ENCODE measurements at places on chromosomes 6 and 20.

DNA sequence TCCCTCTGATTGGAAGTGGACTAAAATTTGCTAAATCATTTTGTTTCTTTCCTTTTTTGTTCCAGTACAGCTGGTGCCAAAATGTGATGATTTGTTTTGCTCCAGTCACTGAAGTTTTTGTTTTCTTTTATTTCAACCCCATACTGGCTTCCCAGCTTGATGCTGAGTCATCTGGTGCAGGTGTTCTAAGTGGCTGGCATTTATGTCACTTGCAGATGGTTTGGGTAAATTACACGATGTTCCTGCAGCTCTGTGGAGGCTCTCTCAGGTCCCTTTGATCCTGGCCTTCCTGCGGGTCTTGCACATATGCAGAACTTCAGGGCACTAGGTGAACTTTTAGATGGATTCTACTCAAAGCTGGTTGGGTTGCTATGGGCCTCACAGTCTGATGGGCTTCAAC, 577.7 kb downstream of the HAO1 start:
- no peak for DNase-seq

DNA sequence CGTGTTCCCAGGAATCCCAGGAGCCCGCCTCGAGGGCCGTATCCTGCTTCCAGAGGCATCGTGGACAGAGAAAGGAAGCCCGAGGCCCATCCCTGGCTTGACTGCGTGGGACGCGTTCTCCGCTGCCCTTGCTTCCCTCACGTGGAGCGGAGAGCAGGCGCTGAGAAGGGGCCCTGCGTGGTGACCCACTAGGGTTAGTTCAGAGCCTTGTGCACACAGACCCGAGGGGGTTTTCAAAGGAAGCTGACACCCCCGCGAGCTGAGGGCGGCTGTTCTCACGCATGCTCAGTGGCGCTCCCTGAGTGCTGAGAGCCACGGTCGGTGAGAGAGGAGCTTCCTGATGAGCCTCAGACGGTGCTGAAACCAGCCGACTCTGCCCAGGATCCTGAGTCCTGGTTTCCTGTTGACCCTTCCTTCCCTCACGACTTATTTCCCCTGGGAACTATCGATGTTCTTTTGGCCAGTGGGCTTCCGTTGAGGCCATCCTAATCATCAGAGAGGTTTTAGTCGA, 28.9 kb upstream of the CCR6 start:
- DNase-seq, result peak; percentile 56

- DNase-seq, result peak; percentile 31
Measured at GRCh38 chr20:49276161-49276960, 1.5 kb downstream of the ZNFX1 start.

DNA sequence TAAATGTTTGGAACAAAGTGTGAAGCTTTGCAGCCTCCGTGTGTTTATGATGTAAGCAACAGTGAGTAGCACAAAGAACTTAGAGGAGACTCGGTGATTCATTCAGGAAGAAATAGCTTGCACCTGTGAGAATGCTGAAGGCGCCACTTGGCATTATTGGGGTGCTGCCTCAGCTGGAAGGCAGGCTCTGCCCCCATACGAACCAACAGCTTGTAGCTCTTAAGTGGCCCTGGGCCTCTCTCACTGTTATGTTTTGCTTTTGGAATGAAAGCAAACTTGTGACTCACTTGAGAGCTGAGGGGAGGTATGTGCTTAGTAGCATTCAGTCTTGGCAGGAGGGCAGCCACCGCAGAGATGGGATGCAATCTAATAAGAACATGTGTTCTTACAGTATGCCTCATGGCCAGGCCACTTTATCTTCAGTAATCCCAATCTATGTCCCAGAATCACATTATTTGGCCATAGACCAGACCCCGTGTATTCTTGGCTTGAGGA, 310.7 kb downstream of the EYA4 start:
- no peak for DNase-seq

DNA sequence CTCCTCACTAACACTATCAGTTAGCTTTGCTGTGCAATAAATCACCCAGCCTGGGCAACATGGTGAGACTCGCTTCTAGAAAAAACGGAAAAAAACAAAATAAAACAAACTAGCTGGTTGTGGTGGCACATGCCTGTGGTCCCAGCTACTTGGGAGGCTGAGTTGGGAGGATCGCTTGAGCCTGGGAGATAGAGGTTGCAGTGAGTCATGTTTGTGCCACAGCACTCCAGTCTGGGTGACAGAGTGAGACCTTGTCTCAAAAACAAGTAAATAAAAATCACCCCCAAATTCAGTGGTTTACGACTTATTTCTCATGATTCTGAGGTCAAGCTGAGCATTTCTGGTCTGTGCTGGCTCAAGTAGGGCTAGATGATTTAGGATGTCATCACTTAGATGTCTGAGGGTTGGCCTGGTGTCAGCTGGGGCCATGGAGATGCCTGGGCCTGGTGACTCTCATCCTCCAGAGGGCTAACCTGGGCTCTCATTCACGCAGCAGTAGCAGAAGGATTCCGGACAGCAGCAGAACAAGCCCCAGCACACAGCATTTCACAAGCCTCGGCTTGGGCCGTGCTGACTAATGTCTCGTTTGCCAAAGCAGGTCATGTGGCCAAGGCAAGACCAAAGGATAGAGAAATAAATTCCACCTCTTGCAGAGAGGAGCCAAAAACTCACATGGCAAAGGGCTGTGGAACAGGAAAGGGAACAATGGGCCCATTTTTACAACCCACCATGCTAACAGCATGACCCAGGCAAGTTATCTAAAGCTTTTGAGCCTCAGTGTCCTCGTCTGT, 32.5 kb downstream of the MGME1 start:
- no peak for DNase-seq

GRCh38 chr20:44089987-44090674, 96.9 kb downstream of the JPH2 start:
- DNase-seq, result no peak

- no peak for DNase-seq
Measured at GRCh38 chr6:34273242-34273805, 24.5 kb upstream of the SMIM29 start.

GRCh38 chr6:50832912-50833311, 14.2 kb downstream of the TFAP2B start:
- no peak for DNase-seq

- no peak for DNase-seq
Measured at GRCh38 chr6:12403201-12403826, 113.2 kb downstream of the EDN1 start.

GRCh38 chr6:84086545-84087429, 53.2 kb downstream of the MRAP2 start:
- DNase-seq, result no peak

DNA sequence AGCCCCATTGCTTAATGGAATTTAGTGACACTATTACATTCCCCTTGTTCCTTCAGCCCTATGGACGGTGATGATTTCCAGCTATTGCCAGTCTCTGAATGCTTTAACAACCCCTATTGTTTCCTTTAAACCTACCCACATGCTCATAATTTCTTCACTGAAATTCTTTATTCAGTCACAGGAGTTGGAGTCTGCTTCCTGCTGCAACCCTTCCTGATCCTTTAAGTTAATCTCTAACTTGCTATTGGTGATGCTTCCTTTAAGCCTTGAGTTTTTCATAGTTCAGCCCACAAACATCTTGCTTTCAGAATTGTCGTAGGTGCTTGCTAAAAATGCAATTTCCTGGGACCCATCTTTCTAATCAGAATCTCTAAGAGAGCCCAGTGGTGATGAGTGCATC, 66.3 kb upstream of the TNFAIP3 start:
- DNase-seq, result no peak

DNA sequence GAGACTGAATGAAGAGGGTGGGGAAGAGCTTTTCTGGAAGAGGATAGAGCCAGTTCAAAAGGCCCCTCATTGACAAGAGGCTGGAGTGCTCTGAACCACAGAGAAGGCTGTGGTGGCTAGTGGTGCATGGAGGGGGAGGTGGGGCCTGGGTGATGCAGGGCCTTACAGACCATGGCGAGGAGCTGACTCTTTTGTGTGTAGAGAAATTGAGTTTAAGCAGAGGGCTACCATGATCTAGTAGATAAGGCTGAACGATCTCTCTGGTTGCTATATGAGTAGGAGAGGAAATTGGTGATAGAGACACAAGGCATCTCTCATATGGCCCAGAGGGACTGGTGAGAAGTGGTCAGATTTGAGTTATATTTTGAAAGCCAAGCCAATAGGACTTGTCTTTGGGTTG, 137.6 kb downstream of the UST start:
- DNase-seq, result no peak

DNA sequence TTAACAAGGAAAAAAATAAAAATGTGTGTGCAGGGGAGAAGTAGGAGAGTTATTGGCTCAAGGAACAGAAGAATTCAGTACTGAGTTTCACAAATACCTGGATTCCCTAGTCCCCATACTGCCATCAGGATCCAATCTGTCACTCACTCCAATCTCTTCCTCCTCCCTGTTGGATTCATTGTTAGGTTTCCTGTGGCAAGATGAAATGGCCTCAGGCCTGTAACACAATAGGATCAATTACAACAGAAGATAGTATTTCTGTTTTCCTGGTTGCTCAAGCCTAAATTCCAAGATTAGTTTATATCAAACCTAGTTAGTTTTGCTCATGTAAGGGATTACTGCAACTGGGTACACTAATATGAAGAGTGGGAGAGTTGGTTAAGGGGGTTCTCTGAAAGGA, 24.4 kb downstream of the HCRTR2 start:
- no peak for DNase-seq

- DNase-seq, result peak; percentile 81
Measured at GRCh38 chr6:24721461-24722215, 2.7 kb upstream of the C6orf62 start.

GRCh38 chr6:30122515-30122914, 9.6 kb upstream of the TRIM31 start:
- DNase-seq, result no peak

DNA sequence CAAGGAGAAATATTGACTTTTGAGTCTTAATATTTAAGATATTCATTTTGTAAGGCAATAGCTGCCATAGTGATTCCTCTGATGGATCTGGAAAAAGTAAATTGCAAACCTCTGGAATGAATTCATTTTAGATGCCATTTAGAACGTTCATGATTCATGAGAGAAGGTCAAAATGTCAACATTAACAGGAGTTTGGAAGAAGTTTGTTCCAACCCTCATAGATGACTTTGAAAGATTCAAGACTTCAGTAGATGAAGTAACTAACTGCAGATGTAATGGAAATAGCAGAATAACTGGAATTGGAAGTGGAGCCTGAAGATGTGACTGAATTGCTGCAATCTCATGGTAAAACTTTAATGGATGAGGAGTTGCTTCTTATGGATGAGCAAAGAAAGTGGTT, 100.9 kb upstream of the CCN2 start:
- no peak for DNase-seq

- no peak for DNase-seq
Measured at GRCh38 chr6:162998777-162999176, 271.0 kb downstream of the PACRG start.

DNA sequence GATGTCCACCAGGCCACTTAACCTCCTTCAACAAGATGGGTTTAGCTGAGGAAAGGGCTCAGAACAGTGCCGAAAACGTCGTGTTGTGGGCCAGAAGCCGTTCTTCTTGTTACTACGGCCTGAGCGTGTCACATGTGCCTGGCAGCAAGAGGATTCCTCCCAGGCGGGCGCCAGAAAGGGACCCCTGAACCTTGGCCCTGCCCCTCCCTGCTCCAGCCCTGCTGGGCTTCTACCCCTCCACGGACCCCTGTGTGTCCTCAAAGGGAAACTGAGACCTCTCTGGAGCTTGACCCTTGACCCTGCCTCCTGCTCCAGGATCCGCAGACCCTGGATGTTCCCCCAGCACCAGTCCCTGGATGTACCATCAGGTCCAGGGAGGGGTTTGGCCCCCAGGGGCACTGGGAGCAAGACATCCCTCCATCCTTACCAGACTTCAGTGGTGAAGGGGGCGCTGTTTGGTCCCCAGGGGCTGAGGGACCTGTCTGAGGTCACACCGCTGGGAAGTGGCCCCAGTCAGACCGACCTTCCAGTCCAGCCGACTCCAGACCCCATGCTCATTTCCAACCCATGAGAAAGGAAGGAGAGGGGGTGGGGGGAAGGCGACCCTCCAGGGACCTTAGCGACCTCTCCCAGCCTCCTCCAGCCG, 10.1 kb downstream of the HRH3 start:
- DNase-seq, result no peak

DNA sequence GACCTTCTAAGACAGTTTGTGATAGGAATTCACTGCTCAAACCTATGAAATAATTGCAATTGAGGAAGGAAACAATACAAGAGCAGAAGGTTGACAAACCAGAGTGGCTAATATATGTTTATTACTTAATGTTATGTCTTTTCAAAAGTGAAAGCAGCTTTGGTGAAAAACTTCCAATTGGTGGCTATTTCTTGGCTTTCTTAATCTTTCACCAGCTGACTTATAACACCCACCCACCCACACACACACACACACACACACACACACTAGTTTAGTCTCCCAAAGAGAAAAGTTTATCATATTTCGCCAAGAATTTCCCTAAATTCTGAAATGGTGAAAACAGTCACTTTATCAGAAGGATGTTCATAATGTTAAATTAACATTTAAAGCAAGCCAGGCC, 583.5 kb downstream of the EYS start:
- no peak for DNase-seq

DNA sequence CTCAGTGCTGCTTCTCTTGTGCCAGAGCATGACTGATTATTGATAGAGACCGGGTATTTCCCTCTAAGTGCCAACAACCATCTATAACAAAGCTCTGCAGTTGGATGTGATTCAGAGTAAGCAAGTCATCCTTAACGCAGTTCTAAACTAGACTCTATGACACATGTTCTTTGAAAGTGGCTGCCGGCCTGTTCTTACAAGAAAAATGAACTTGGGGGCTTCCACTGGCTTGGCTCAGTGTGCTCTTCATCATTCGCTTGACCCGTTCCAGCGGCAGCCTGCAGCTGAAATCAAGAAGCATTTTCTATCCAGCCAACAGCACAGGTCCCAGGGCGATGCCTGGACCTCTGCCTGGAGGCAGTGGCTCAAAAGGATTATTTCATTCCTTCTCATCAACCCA, 29.8 kb downstream of the GFOD1 start:
- no peak for DNase-seq

GRCh38 chr6:116773886-116774285, 8.4 kb upstream of the FAM162B start:
- DNase-seq, result no peak

GRCh38 chr6:154763650-154764049, 30.4 kb downstream of the SCAF8 start:
- no peak for DNase-seq

- DNase-seq, result no peak
Measured at GRCh38 chr6:89254569-89254968, 37.4 kb upstream of the GABRR1 start.

GRCh38 chr6:108559884-108560462, 744 bp upstream of the FOXO3 start:
- peak; percentile 17 for DNase-seq

GRCh38 chr20:57391439-57392301, 474 bp downstream of the RBM38 start:
- DNase-seq, result no peak
